Muscle of leg (tissue), 16 donors: ENCODE measurements at places on chromosomes 2 and 18.

DNA sequence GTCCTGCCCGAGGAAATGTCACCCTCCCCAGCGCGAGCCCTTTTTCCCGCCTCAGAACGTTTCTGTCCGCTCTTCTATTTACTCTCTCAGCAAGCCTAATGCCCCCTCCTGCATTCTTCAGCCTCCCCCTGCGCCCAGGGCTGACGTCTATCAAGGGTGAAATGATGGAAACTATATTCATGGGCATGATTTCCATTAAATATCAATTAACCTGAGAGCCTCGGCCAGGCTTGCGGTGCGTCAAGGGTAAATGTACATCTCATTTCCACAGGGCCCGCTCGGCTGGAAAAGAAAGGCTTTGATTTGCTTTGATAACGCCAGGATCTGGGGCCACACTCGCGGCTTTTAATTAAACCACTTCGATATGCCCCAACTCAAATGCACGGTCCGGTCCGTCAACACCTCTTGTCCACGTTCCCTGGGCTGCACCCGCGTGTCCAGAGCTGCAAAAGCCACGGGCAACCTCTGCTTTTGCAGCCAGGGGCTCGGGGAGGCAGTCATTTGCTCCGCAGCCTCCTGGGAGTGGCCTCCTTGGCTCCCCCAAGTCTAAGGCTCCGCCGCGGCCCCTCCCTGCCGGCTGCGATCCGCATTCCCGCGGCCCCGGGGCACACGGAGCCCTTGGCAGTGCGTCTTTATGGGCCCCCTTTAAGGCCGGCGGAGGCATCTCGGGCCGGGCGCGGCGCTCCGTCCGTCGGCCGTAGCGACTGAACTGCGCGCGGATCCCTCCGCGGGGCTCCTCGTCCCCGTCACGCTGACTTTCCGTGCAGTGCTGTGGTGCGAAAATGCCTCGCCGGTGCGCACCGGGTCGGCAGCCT, at the start of gene HOXD8:
HOXD8 (plus strand) TSS at position 724 of the 815 bp plus-strand sequence. CDS start 662 bp downstream, outside the sequence.
- H3K36me3 ChIP-seq, result peaks cover 5% of the 10 kb centered on the region
- peaks cover 70% of the 10 kb centered on the region for H3K27me3 ChIP-seq
- peaks cover 40% of the 10 kb centered on the region for H3K4me1 ChIP-seq
- DNase-seq, result peak; percentile 95
- peak within 1 kb of the TSS; percentile 73 for H3K4me3 ChIP-seq

GRCh38 chr2:218284106-218284811, 8.0 kb downstream of the TMBIM1 start:
- peak overlapping the region; percentile 99 for H3K27ac ChIP-seq
- H3K36me3 ChIP-seq, result peaks cover 34% of the 10 kb centered on the region
- no peak overlapping the region for H3K4me3 ChIP-seq
- peaks cover 70% of the 10 kb centered on the region for H3K4me1 ChIP-seq
- H3K27me3 ChIP-seq, result no peaks in the 10 kb centered on the region

DNA sequence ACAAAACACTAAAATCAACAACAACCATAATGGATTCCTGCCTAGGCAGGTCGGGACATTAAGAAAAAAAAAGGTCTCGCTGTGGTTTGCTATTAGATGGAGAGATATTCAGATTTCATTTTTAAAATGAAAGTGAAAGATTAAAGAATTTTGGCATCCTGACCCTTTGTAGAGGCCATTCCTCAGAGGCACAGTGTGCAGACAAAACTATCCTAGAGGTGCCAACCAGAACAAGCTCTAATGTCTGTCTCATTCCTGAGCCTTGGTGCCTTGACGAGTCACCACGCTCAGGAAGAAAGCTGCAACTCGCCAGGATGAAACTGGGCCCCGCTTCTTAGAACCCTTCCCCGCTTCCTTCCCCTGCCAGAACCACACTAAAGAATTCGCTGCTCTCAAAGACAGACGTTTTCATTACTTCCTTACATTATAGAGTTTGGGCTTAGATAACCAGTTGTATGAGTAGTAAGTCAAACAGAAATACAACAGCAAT, 156.0 kb downstream of the TGIF1 start:
- H3K4me3 ChIP-seq, result peak overlapping the region; percentile 12
- no peaks in the 10 kb centered on the region for H3K27me3 ChIP-seq
- peak overlapping the region; percentile 98 for H3K27ac ChIP-seq

DNA sequence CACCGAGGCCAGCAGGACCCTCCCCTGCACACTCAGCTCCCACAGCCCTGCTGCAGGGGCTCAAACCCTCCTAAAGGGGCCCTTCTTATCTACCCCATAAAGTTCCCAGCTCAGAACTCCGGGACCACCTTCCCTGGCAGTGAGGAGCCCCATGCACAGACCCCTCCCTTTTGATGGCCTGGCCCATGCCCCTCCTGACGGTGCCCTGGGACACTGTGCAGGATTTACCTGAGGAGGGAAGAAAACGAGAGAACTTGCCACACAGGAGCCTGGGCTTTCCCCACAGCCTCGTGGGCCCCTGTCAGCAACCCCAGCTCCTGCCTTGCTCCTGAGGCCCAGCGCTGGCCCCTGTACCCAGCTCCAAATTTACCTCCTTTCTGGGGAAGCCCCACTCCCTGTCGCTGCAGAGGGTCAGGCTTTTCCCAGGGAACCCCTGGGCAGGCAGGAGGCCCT, 206.3 kb upstream of the SALL3 start:
- no peaks in the 10 kb centered on the region for H3K4me1 ChIP-seq
- H3K27ac ChIP-seq, result no peak overlapping the region
- no peak for DNase-seq
- peaks cover 24% of the 10 kb centered on the region for H3K27me3 ChIP-seq

GRCh38 chr2:224954980-224955379, 87.3 kb downstream of the DOCK10 start:
- DNase-seq, result no peak
- H3K4me3 ChIP-seq, result no peak overlapping the region
- H3K4me1 ChIP-seq, result peaks cover 10% of the 10 kb centered on the region
- H3K36me3 ChIP-seq, result no peaks in the 10 kb centered on the region

GRCh38 chr18:61196750-61197149, 136.5 kb upstream of the CDH20 start:
- no peaks in the 10 kb centered on the region for H3K4me1 ChIP-seq
- H3K36me3 ChIP-seq, result no peaks in the 10 kb centered on the region
- no peaks in the 10 kb centered on the region for H3K27me3 ChIP-seq

- no peak overlapping the region for H3K27ac ChIP-seq
- no peaks in the 10 kb centered on the region for H3K4me1 ChIP-seq
- H3K36me3 ChIP-seq, result no peaks in the 10 kb centered on the region
- no peaks in the 10 kb centered on the region for H3K27me3 ChIP-seq
- no peak overlapping the region for H3K4me3 ChIP-seq
- no peak for DNase-seq
Observed at GRCh38 chr2:160679686-160680085, 186.1 kb upstream of the RBMS1 start.

GRCh38 chr18:183769-184168, 25.4 kb downstream of the USP14 start:
- H3K27me3 ChIP-seq, result no peaks in the 10 kb centered on the region
- peaks cover 11% of the 10 kb centered on the region for H3K36me3 ChIP-seq
- no peaks in the 10 kb centered on the region for H3K4me1 ChIP-seq
- H3K27ac ChIP-seq, result no peak overlapping the region
- H3K4me3 ChIP-seq, result no peak overlapping the region
- DNase-seq, result peak; percentile 37

GRCh38 chr2:96089356-96090195, 26.8 kb downstream of the ADRA2B start:
- DNase-seq, result peak; percentile 49
- H3K27me3 ChIP-seq, result no peaks in the 10 kb centered on the region
- no peak overlapping the region for H3K4me3 ChIP-seq
- no peak overlapping the region for H3K27ac ChIP-seq

- no peak overlapping the region for H3K27ac ChIP-seq
- no peaks in the 10 kb centered on the region for H3K27me3 ChIP-seq
- no peaks in the 10 kb centered on the region for H3K36me3 ChIP-seq
- H3K4me3 ChIP-seq, result no peak overlapping the region
Observed at GRCh38 chr2:223735659-223736244, 101.6 kb downstream of the AP1S3 start.
